Right cardiac atrium (tissue), 5 donors: ENCODE measurements at places on chromosomes 1 and 21. TPM values are rescaled to one million over a fixed set of nuclear protein-coding genes. Genes with fewer than 3 reads are reported as not detected.

Gene HAO2
- total RNA-seq: not detected

Gene RASSF5
- total RNA-seq: 24.2 TPM

Gene SPRR3
- not detected for total RNA-seq

Gene ADCY10
- 0.29 TPM for total RNA-seq

Gene POMGNT1
- 82.7 TPM for total RNA-seq

Gene TOMM20
- total RNA-seq: 88.1 TPM

Gene FCGR3B
- 3.0 TPM for total RNA-seq

Gene KCNJ6
- total RNA-seq: not detected

Gene USP16
- total RNA-seq: 33.2 TPM

Gene MAN1C1
- total RNA-seq: 10.6 TPM

Gene FCRL3
- total RNA-seq: not detected

DNA sequence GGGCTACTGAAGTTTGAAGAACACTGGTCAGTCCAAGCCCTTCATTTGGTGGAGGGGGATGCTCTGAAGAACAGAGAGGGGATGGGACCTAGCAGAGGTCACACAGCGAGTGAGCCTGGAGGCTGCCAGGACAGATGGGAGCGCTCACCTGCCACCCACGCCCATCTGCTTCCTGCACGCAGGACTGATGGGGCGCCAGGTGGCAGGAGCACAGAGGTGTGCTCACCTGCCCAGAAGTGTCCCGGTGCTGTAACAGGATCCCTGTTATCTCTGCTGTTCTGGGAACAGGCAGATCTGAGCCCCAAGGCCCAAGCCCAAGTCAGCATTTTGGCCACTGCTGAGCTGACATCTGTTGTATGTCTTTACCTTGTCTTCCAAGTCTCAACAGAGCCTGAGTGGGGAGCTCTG is 40.5 kb downstream of the EPHB2 start:
- DNase-seq: no peak

- no peak for DNase-seq
Measured at GRCh38 chr1:223378754-223379153, 14.5 kb upstream of the CCDC185 start.

GRCh38 chr1:117527566-117528102 is 78.2 kb upstream of the TENT5C start:
- no peak for DNase-seq

- no peak for DNase-seq
Measured at GRCh38 chr21:42836402-42836666, 43.0 kb downstream of the WDR4 start.

DNA sequence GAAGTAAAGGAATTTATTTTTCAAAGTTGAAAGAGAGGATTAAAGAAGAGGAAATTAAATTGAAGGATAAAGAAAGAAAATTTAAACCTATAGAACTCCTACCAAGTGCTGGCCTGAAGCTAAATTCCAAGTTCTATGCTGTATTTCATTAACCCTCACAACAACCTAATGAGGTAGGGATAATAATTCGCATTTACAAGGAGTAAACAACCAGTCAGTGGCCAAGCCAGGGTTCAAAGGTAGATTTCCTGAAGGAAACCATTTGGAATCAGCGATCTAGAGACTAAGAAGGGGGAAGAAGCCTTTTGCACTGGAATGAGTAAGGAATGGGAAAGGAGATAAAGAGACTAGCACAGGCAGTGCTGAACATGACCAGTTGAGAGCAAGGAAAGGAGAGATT is 265.8 kb upstream of the ST6GALNAC5 start:
- no peak for DNase-seq

- no peak for DNase-seq
Measured at GRCh38 chr1:56168176-56168575, 411.2 kb downstream of the PLPP3 start.

DNA sequence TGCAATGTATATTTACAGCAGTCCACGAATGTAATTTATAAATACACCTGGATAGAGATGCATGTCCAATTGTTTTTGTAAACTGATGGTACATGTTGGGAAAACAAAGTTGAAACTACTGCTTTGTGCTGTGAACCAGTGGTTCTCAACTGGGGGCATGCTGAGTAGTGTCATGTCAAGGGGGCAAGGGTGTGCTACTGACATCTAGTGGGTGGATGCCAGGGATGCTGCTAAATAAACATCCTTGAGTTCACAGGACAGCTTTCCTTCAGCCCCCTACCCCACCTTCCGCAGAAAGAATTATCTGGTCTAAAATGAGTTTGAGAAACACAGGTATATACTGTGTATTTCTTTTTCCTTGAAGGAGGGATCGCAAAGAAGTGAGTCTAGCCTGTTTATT is 95.9 kb downstream of the RASAL2 start:
- peak; percentile 56 for DNase-seq

DNA sequence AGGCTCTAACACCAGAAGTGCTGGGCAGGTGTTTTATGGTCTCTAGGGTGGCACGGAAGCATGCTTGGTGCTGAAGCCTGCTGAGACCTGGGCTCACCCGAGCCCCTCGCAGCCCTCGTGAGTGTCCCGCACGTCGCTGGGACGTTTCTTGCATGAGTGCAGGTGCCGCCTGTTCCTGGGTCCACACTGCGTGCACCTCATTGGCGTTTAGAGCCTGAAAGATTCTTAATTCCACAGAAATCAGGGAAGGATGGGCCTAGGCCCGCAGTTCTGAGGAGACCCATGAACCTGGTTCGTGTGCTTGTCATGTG is 43.8 kb upstream of the DIP2A start:
- no peak for DNase-seq

- DNase-seq: peak; percentile 52
Measured at GRCh38 chr1:235642011-235642942, 7.3 kb downstream of the GNG4 start.

DNA sequence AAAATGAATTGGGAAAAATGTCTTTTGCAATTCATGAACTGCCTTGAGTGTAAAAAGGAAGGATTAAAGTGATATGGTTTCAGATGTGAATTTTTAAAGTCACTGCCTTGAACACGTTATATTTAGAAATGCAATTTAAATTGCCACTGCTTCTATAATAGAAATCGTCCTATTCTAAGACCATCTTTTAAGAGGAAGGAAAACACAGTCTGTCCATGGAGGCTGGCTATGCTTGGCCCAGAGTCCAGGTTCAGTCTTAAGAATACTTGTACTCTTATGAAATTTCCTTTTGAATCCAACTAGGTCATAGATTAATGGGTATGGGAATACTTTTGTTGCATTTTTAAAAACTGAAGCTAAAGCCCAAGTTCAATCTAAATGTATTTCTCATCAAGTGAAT is 86.0 kb downstream of the PCNX2 start:
- DNase-seq: peak; percentile 47

- DNase-seq: no peak
Measured at GRCh38 chr1:245172829-245173228, 18.0 kb downstream of the KIF26B start.

GRCh38 chr1:204868340-204868700 is 2.3 kb upstream of the NFASC start:
- peak; percentile 17 for DNase-seq

DNA sequence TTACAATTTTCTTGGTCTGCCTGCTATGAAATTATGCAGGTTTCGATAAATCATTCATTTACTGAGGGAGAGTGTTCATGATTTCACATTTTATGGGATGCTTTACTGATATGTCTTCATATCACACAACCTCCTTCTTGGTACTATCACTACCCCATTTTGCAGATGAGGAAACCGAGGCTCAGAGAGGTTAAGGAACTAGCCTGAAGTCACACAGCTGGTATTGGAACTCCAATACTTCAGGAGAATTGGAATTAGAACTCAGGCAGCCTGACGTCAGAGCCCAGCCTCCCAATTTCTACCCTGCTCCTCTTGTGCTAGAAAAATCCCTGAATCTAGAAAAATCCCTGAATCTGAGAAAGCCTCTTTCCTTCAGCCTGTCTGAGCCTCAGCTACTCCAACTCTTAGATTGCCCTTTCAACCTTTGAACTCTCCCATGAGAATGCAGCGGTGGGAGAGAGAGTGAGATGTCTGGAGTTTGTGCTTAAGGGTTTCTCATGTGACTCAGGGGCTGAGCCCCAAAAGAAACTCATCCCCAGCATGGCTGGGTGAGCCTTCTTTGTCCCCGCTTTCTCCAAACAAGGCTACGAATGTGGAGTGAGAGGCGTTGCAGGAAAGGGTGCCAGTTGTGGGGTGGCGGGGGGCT is 50.8 kb upstream of the IFNLR1 start:
- no peak for DNase-seq

DNA sequence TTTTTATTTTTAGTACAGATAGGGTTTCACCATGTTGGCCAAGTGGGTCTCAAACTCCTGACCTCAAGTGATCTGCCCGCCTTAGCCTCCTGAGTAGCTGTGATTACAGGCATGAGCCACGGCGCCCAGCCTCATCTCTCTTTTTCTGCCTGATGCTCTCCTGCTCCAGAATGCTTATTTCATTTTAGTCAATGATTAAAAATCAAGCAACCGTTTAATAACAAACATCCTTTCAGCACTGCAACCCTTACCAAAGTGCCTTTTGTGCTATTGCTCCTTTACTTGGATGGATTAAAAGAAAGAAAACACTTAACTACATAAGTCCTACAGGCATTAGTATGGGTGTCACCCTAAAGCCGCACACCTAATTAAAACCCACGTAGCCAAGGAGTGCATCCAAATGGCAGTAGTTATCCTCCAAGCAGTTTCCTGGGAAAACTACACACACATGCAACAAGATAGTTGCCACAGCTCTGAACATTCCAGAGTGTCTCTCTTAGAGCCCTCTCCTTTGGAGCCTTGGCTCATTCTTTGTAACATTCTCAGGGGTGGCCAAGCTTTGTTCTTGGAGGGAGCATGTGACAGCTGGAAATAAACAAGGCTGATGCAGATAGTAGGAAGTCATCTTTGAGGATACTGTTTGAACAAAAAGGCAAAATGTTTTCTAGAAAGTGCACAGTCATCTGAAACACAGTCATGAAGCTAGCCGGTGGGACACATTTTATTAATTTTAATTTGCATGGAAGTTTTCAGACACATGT is 51.2 kb downstream of the KCNJ15 start:
- no peak for DNase-seq

DNA sequence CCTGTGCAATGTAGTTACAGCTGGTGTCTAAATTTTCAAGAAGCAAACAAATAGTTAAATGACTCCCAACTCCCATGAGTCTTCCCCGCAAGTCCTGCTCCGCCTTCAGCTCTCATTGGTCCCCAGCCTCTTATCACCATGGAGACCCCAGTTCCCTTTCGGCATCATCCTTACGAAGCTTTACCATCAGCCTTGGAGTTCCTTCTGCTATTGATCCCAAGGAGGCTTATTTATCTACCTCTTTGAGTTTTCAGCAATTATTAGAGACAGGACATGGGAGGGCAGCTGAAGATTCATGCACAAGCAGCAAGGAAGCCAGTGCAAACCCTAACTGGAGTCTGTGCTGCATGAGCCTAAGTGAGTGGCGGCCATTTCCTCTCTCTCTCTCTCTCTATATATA is 12.3 kb downstream of the KCNA2 start:
- DNase-seq: no peak

DNA sequence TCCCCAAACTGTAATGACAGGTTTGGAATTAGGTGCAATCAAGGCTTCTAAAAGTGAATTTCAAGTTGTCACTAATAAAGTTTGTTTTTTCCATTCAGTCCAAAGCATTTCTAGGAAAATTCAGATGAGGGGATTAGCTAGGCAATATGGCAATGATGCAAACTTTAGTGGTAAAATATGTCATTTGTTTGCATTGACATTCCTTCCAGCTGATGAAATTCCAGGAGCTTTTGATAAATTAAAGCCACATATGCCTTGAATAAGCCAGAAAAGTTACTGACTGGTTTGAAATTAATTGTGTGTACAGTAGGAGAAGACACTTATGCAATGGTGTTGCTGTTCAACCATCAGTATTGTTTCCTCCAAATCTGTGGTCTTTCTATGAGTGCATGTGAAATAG is 57.8 kb downstream of the MROH9 start:
- no peak for DNase-seq

DNA sequence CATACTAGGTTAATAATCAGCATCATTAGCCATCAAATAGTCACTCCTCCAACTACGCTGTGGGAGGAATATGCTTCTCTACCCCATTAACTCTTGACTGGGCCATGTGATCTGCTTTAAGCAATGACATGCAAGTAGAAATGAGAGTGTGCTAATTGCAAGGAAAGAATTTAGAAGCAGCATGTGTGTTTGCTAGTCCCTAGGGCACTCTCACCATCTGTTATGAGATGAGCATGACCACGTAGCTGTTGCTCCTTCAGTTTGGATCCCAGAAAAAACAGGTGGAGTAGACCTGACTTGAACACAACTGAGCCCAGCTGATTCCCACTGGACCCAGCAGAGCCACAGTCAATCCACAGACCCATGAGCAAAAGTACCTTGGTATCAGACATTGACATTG is 19.7 kb upstream of the RGS7 start:
- DNase-seq: no peak

- DNase-seq: no peak
Measured at GRCh38 chr1:189357317-189357716, 1120.3 kb downstream of the BRINP3 start.

DNA sequence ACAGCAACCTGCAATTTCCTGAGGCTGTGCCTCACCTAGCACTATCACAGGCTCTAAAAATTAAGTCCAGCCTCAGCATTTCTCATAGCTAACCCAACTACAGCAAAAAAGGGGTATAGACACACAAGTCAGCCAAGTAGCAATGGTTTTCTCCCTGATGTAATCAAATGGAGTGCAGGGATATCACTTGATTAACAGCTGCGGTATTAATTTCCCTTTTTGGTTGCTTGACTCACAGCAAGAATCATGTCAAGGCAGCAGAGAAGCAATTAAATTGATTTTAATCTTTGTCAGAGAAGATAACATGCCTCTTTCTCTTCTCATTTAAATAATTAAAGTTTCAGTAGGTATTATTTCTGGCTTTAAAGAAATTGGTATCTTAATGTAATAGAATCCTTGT is 278.9 kb downstream of the RWDD3 start:
- no peak for DNase-seq

- peak; percentile 97 for DNase-seq
Measured at GRCh38 chr1:201468844-201469644, at the start of gene PHLDA3. Gene PHLDA3 (minus strand): TSS chr1:201469188. CDS start chr1:201468786, 402 bp downstream.

GRCh38 chr1:231527586-231528171 is 790 bp upstream of the TSNAX start:
- no peak for DNase-seq

DNA sequence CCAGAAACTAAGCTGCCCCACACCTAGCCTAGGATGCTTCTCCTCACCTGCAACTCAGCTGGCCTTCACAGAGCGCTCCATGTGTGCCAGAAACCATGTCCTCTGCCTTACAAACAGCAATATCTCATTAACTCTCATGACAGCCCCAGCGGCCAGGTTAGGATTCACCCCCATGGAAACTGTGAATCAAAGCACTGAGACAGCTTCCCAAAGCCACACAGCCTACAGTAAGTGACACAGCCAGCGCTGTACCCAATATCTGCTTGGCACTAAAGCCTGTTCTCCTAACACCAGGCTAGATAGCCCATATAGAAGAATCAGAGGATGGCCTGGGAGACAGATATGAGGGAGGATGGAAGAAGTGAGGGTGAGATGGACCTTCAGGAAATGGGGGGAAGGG is 13.5 kb downstream of the KCNN3 start:
- no peak for DNase-seq
